Neural crest cell (in vitro differentiated cells): ENCODE measurements at places on chromosomes 16 and 17.

DNA sequence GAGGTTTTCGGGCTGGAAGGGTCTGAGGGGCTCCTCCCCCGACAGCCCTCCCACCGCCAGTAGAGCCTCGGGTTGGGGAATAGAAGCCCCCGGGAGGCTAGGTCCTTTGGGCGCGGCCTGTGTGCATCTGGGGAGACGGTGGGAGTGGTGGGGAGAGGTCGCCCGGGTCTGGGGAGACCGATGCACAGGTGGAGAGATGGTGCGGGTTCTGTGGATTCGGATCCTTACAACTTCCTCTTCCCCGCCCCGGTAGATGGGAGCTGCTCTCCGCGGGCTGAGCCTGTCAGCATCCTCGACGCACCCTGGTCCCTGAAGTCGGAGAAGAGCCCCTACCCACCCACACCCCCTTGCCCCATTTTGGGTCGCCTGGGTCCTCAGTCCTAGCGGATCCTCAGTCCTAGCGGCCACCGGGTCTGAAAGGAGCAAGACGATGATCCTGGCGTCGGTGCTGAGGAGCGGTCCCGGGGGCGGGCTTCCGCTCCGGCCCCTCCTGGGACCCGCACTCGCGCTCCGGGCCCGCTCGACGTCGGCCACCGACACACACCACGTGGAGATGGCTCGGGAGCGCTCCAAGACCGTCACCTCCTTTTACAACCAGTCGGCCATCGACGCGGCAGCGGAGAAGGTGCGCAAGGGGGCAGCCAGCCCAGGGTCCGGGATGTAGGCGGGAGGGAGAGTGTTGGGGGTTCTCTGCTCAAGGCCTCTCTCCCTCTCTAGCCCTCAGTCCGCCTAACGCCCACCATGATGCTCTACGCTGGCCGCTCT lies 790 bp downstream of the BCKDK start:
- no peak for DNase-seq

DNA sequence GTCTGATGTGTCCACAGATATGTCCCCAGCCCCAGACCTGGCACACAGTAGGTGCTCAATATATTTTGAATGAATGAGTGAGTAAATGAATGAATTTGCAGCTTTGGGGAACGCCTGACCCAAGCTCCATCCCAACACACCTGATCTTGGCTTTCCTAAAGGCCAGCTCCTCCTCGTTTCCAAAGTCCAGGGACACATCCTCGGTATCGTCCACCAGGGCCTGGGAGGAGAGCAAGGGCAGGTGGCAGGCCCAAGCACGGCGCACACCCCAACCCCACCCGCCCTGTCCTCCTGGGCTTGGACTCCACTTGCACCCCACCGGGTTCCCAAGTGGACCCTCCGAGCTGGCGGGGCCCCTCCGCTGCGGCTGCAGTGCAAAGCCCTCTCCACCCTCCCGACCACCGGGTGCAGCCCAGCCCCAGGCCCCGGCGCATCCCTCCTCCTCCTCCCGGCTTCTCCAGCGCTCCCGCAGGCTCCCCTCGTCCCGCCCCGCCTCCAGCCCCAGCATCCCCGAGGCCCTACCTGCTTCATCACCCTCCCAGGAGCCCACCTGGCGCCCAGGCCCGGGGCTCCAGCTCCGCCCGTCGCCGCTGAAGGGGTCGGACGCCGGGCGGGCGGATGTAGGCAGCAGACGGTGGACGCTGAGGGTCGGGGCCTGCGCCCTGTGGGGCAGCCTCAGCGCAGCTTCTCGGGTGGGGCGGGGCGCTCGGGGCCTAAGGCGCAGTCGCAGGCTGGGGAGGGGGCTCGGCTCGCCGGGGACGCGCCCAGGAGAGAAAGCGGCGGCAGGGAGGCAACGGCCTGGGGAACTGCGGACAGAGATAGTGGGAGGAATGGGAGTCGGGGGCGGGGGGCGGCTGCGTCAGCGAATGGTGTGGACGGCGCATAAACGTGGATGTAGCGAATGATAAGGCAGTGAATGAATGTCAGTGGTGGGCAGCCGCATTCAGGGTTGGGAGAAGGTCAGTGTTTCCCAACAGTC lies at the start of gene TVP23A:
Gene TVP23A (minus strand): TSS at position 832 of the 979 bp plus-strand sequence. CDS start 301 bp downstream, at position 531.
- DNase-seq, result peak; percentile 30

DNA sequence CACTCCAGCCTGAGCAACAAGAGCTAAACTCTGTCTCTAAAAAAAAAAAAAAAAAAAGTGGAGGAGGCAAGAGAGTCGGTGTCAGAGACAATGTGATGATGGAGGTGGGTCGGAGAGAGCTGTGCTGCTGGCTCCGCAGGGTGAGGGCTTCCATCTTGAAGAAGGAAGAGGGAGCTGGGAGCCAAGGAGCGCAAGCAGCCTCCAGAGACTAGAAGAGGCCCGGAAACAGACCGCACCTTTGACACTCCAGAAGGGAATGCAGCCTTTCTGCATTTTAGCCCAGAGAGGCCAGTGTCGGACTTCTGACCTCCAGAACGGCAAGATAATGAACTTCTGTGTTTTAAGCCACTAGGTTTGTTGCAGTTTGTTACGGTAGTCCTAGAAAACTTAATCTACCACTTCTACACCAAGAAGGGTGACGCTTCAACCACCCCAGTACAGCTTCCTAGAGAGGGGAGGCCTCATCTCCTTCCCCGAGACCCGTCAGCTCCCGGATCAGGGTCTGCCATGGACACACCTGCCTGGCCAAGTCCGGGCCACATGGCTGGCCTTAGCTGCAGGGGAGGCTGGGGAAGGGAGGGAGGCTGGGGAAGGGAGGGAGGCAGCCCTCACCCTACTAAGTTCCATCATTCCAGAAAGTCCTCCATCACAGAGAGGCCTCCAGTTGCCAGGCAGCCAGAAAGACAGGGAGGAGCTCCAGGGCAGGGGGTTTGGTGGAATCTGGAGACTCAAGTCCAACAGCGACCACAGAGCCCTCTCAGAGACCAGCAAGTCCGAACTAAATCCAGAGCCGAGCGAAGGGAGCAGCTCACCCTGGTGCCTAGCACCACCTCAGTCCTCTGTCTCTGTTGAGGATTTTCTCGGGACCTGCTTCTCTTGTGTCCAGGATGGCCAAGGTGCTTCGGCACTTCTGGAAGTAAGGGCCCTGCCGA lies 13.2 kb upstream of the RBFOX3 start:
- no peak for DNase-seq

DNA sequence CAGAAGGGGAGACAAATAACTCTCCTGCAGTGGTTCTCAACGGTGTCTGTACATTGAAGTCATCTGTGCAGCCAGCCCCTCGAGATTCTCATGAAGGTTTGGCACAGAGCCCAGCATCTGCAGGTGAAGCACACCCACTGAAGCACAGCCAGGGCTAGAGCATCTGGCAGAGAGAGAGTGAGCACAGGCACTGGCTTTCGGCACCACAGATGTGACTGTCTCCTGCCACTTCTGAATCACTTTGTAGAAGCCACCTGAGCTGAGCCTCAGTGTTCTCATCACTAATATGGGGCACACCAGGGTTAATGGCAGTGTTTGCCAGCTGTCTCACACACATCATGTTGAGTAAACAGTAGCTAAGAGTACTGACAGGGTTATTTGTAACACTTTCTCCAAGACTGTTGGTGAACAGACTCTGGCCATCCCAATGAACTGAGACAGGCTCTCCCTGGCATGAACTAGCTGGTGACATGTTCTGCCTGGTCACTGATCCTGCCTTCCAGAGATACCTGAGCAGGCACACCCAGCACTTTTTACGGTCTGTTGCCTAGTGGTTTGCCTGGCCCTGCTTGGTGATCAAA lies 10.9 kb downstream of the HSPB9 start:
- DNase-seq, result no peak

DNA sequence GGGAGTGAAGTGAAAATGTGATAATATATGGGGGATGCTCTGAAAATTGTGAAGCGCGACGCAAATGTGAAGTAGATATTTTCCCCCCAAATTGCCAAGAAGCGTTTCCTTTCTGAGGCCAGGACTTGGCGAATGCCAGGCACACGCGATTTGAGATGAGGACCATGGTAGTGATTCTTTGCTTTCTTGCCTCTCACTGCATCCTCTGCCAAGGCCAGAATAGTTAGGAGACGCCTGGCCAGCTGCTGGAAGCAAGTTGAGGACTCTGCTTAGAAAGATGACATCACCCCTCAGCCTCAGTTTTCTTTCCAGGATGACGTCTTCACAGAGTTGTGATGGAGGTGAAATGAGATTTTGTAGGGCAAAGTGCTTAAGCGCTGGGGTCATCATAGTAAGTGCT lies 25.9 kb downstream of the PIPOX start:
- DNase-seq, result no peak

DNA sequence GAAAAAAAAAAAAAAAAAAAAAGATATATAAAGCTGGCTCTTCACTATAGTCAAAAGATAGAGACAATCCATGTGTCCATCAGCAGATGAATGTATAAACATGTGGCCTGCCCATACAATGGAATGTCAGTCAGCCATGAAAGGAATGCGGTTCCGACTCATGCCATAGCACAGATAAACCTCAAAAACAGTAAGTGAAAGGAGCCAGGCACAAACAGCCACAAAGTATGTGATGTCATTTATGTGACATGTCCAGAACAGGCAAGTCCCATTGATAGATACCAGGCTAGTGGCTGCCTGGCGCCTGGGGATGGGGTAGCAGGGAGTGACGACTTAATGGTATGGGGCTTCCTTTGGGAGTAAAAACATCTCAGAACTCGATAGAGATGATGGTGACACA lies 155.7 kb downstream of the CMIP start:
- DNase-seq, result no peak
